ENCODE measurements at places on chromosomes 7 and 10.

DNA sequence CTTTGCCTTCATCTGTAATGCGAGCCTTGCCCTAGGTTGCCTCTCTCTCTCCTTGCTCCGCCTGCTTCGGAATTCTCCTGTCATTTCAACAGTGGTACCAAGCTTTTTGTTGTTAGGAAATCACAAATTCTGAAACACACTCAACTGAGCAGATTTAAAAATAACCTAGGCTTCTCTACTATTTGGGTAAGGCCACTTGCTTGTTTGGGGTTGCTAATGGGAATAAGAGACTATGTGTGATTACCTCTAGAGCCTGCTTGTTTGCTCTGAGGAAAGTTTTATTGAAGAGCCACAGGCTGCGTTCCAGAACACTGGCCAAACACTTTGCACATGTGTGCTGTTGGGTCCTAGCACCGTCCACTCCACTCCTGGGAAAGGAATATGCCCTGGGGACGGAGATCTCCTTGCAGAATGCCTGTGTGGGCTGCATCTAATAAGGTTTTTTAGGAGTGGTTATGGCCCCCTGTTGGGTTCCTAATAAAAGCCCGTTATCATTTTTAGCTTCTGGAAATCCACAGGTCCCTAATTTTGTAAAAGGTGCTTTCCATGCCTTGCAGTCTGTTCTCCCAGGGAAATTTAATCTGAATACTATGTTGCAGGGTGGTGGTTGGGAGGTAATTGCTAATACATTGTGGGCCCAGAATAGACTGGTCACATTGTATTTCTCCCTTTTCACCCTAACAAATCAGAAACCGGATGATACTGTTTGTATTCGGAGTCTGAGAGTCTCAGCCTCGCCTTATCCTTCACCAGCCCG is 68.7 kb upstream of the KLF6 start:
- no peak for DNase-seq

- DNase-seq, result no peak
These were observed 10.1 kb downstream of the FOXL3 start for GRCh38 chr7:300048-300447.

DNA sequence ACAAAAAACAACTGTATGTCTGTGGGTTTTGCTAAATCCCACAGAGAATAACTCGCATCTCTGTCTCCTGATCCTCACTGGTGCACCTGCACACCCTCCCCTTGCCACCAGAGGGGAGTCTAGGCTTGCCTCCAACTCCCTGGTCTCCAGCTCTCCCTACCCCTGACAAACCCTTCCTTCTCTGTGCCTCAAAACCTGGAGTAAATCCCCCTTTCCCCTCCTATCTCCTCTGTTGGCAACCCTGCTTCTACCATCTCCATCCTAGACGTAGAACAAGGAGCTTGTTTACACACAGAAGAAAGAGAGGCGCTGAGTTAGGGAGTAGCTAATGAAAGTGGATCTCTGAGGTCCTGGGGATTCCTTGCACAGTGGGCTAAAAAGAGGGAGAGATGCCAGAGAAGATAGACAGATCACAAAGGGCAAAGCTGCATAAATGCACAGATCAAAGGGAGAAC is 6.0 kb downstream of the MBLAC1 start:
- DNase-seq, result no peak

GRCh38 chr10:78415111-78415510 is 381.4 kb downstream of the RPS24 start:
- no peak for DNase-seq

DNA sequence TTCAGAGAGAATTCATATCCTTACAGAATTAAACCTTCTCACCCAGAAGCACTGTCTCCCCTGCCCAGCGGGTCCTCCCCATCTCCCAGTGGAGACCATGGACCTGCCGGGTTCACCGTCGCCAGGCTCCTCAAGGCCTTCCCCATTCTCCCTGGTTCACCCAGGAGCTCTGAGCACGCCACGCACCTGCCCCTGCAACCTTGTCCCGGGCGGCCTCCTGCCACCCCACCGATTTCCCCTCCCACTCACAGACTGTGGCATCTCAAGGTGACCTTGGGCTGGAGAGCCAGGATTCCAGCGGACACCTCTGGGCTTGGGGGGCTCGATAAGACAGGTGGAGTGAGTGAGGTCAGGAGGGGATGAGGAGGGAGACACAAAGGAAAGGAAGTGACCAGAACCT is 135.3 kb downstream of the PTPRN2 start:
- DNase-seq, result no peak

Measured in stimulated activated CD4-positive, alpha-beta T cell treated with anti-CD3 and anti-CD28 coated beads, Interleukin-12 subunit alpha, Interleukin-12 subunit beta, amount 100 ng/mL, for 24 hours (primary cell).